ENCODE measurements at places on chromosomes 1 and 21. TPM values are rescaled to one million over a fixed set of nuclear protein-coding genes. Genes with fewer than 3 reads are reported as not detected.

LDLRAD1 gene
- polyA plus RNA-seq: not detected

DNA sequence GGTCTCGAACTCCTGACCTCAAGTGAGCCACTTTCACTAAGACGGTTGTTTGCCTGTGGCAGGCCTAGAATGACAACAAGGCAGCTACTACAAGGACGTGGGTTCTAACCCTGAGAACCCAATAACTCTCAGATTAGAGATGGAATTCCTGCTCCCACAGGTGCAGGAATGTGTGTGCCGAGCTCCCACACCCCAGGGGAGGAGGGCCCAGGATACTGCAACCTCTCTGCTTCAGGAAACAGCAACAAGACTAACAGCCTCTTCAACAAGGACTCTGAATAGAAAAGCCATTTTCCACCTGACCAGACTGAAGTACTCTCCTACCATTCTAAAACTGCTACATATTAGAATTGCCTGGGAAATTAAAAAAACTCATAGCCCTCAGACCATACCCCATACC is 4.9 kb downstream of the LSM10 start:
- no peak for DNase-seq

DNA sequence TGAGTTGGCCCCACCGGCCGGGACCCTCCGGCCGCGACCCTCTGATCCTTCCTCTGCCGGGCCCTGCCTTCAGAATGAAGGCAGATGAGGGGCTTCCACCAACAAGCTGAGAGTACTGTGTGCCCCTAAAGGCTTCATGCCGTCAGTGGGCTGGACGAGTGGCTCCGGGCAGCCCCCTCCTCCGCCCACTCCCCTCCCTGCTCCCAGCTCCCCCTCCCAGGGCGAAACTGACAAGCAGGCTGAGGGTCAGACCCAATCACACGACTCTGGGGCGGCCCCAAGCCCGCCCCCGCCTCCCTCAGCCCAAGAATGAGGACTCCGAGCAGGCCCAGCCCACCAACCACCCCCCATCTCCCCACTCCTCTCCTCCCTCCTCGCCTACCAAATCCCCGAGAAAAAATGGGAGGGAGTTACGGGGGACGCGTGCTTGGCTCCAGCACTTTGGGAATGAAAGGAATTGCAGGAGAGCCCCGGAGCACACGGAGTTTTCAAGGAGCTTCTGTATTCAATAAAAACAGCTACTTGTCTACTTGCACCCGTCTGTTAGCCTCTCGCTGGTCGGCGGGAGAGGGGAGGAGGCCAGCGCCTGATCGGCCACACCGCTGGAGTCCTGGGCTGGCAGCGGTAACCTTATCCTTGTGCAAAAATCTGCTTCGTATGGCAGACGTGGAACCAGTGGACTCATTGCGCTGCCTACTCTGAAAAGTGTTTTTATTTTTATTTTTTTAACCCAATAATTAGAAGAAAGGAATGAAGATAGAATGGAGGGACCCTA is at the start of gene COL11A1:
Gene COL11A1, minus strand, starts transcription at position 147 of the 775 bp plus-strand sequence. CDS start 344 bp downstream, outside the sequence.
- no peak for DNase-seq

GRCh38 chr21:43825936-43826622 is 36.7 kb downstream of the RRP1 start:
- DNase-seq: no peak

LENEP gene
- not detected for polyA plus RNA-seq

DNA sequence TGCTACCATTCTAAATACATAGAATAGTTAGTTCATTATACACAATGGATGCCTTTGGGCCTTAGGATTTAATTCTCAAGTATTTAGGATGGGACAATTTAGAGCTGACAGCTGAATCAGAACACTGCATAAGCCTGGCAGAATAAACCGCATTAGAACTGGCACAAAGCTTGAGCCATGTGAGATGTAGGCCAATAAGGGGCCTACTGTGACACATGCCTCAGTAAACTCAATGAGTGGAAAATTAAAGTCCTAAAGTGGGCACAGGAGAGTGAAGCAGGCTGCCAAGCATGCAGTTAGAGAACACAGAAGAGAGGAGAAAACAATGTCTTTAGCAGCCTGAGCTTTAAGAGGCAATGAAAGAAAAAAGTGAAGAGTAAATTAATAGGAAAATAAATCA is 24.3 kb downstream of the SCYL3 start:
- DNase-seq: no peak

GRCh38 chr1:32204943-32205361 is 519 bp upstream of the IQCC start:
- no peak for DNase-seq

ALX3 gene
- not detected for polyA plus RNA-seq

DNA sequence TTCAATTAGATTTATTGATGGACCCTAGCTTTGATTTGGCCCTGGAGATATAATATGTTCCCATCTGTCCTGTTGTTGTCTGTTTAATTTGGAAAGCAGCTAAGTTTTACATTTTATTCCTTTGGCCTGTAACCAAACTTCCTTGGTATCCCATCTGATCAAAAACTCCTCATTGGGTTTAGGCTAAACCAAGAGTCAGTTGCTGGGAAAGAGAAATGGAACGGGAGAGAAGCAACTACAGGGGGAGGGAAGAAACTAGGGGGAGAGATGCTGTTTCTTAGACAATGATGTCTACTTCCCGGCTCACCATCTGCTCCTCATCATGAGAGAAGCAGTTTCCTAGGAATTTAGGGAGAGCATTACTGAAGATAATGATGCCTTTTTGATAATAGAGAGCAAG is 141.8 kb downstream of the SYT2 start:
- no peak for DNase-seq

DNA sequence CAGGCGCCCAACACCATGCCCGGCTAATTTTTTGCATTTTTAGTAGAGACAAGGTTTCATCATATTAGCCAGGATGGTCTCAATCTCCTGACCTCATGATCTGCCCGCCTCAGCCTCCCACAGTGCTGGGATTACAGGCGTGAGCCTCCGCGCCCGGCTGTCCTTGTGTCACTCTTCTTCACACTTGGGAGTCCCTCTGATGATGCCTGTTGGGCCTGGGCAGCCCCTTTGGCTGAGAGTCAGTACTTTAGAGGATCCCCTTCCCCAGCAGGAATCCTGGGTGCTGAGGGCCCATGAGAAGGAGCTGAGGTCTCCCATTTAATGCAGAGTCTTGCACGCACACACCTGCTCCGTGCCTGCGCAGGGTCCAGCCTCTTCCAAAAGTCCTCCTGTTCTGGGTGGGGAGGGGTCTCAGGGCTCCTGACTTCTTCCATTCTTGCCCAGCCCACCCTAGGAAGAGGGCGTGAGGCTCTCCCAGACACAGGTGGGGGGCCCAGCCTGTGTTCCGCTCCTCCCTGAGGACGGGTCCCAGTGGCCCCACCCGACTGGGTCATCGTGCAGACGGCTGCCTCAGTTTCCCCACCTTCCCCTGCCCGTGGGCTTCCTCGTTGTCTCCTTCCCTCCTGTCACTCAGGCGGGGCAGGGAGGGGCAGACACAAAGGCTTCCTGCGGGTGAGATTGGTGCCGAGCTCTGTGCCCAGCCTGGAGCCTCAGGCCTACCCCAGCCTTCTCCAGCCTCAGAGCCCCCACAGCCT is 3.9 kb downstream of the TTLL10 start:
- DNase-seq: no peak
